M059J (cell line): ENCODE measurements at places on chromosomes 3 and 15. TPM values are rescaled to one million over a fixed set of nuclear protein-coding genes. Genes with fewer than 3 reads are reported as not detected.

Gene TMEM108
- total RNA-seq: 0.69 and 1.7 TPM in 2 replicates

Gene TPRG1
- 0.42 and 2.9 TPM in 2 replicates for total RNA-seq

Gene RASGRP1
- 0.22 and 0.52 TPM in 2 replicates for total RNA-seq

Gene PLA2G4D
- total RNA-seq: 0.10 and 0.52 TPM in 2 replicates

Gene CTXND1
- total RNA-seq: not detected in 2 replicates

Gene GRAMD2A
- total RNA-seq: 0.34 and 0.44 TPM in 2 replicates

Gene SUSD5
- total RNA-seq: 0.44 and 0.98 TPM in 2 replicates

Gene PEAK1
- total RNA-seq: 10.3 and 12.4 TPM in 2 replicates
